ENCODE measurements at places on chromosomes 2 and 18.

DNA sequence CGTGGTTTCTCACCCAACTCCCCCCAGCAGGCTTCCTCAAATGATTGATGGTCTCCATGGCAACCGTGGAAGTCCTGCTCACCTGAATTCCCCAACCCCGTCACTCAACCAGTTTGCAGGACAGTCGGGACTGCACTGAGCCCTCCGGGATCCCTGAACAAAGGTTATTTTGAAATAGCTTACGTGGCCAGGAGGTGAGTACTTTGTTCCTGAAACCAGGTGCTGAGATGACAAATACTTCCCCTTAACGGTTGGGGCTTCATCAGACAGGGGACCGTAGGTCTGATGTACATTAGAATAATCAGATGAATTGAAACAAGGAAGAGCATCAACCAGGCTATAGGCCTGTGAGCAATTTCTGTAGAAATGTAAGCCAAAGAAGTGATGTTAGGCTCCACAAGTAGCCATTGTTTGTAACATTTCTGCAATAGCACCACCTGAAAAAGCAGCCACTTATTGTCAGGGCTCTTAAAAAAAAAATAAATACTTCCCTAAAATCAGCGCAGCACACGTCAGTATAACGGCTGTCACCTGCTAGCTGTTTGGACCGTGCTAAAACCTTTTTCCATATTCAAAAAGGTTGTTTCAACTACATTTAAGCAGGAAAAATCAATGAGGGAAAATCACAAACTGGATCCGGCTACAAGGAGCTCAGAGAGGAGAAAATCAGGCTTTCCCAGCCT lies 206.4 kb upstream of the ID2 start:
- peaks cover 18% of the 10 kb centered on the region for H3K4me1 ChIP-seq
- DNase-seq, result no peak
- H3K4me3 ChIP-seq, result no peak overlapping the region
- no peaks in the 10 kb centered on the region for H3K36me3 ChIP-seq
- H3K27me3 ChIP-seq, result no peaks in the 10 kb centered on the region

GRCh38 chr2:228318218-228318617 lies 136.7 kb upstream of the SPHKAP start:
- H3K4me1 ChIP-seq, result no peaks in the 10 kb centered on the region
- DNase-seq, result no peak
- H3K4me3 ChIP-seq, result no peak overlapping the region

- no peak overlapping the region for H3K27ac ChIP-seq
- no peaks in the 10 kb centered on the region for H3K27me3 ChIP-seq
- peaks cover 4% of the 10 kb centered on the region for H3K4me1 ChIP-seq
- DNase-seq, result no peak
These were observed 22.8 kb downstream of the SLC66A3 start for GRCh38 chr2:11177871-11178690.

- no peaks in the 10 kb centered on the region for H3K27me3 ChIP-seq
- H3K4me1 ChIP-seq, result no peaks in the 10 kb centered on the region
- no peak overlapping the region for H3K4me3 ChIP-seq
- H3K27ac ChIP-seq, result no peak overlapping the region
These were observed 49.2 kb downstream of the CELF4 start for GRCh38 chr18:37516361-37516853.

DNA sequence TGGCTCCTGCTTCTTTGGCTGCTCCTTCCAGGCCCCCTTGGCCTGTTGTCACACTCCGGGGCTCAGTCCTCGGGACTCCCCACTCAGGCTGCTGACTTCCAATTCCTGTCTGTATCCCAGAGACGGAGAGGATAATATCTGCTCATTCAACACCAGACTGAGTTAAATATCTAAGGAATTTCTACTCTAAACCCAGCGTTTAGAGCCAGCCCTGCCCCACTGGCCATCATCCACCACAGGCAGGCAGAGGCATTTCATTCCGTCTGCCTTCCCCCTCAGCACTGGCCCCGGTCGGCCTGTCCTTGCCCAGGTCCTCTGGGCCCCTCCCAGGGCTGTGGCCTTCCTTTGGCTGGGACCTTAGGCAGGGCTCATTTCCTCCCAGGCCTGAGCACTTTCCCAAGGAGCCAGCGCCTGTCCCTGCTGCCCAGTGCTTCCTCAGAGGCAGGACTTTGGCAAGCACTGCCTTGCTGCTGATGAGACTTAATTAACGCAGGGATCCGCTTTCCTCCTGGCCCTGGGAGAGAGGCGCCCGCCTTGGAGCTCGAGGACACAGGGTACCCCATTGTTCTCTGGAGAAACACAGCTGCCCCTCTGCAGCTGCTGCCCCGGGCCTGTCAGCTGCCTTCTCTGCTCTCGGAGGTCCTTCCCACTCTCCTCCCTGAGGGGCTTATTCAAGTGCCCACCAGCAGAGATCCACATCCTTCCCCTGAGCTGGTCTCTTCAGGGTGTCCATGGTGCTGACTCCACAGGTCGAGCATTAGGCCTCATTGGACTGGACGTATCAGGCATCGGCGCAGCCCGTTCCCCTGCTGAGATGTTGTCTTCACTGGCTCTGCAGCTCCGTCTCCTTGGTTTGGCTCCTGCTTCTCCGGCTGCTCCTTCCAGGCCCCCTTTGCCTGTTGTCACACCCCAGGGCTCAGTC lies 42.8 kb downstream of the ATOH8 start:
- peak overlapping the region; percentile 92 for H3K27ac ChIP-seq
- no peaks in the 10 kb centered on the region for H3K27me3 ChIP-seq
- peaks cover 50% of the 10 kb centered on the region for H3K4me1 ChIP-seq
- H3K4me3 ChIP-seq, result no peak overlapping the region
- no peak for DNase-seq

DNA sequence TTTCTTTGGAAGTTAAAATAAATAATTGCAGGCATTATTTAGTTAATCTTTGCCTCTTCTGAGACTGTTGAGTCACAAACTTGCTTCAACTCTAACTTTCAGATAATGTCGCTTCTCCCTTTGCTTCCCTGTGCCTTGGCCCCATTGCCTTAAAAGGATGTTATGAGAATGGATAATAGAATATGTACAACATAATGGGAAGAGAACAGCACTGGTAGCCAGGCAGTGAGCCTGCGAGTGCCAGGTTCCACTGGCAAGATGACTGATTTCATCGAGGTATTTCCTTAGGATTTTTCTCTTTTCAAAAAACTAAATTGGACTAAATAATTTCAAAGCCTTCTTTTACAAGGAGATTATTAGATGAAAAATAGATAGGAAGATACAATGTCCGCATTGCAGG lies 420.9 kb downstream of the TGIF1 start:
- no peaks in the 10 kb centered on the region for H3K27me3 ChIP-seq
- no peaks in the 10 kb centered on the region for H3K4me1 ChIP-seq
- no peak overlapping the region for H3K27ac ChIP-seq

DNA sequence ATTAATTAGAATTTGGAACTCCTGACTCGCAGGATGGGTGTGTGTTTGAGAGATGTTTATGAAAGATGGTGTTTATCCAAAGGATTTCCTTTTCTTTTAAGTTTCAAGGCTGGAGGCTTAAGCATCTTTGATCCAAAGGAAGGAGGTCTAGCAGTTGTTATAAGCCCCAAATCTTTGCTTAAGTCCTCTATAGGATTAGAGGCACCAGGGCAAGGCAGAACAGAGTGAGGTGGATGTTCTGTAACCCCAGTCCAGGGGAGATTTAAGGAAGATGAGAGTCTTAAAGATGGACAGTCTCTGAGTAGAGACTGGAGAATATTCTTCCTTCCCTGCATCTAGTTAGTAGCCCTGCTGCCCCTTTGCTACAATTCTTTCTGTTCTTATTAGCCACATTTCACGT lies 17.5 kb downstream of the LBH start:
- no peak overlapping the region for H3K27ac ChIP-seq
- DNase-seq, result no peak
- no peaks in the 10 kb centered on the region for H3K36me3 ChIP-seq
- no peak overlapping the region for H3K4me3 ChIP-seq
- H3K27me3 ChIP-seq, result no peaks in the 10 kb centered on the region

DNA sequence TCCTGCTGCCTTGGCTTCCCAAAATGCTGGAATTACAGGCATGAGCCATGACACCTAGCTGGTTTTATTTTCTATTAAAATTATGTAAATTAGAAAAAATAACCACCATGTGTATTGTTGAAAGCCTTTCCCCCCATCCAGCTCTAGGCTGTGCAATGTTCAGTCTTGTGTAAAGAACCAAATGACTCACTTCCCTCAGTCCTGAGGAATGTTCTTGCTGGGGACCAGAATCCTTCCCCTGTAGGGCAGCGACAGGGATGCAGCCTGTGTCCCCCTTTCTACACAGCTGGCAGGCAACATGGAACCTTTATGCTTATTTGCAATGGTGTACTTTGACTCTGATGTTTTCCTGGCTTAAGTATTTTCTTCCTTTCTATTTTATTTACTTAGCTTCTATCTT lies 29.4 kb downstream of the AOX1 start:
- H3K27me3 ChIP-seq, result no peaks in the 10 kb centered on the region
- H3K4me1 ChIP-seq, result no peaks in the 10 kb centered on the region
- no peak for DNase-seq
- H3K36me3 ChIP-seq, result no peaks in the 10 kb centered on the region

DNA sequence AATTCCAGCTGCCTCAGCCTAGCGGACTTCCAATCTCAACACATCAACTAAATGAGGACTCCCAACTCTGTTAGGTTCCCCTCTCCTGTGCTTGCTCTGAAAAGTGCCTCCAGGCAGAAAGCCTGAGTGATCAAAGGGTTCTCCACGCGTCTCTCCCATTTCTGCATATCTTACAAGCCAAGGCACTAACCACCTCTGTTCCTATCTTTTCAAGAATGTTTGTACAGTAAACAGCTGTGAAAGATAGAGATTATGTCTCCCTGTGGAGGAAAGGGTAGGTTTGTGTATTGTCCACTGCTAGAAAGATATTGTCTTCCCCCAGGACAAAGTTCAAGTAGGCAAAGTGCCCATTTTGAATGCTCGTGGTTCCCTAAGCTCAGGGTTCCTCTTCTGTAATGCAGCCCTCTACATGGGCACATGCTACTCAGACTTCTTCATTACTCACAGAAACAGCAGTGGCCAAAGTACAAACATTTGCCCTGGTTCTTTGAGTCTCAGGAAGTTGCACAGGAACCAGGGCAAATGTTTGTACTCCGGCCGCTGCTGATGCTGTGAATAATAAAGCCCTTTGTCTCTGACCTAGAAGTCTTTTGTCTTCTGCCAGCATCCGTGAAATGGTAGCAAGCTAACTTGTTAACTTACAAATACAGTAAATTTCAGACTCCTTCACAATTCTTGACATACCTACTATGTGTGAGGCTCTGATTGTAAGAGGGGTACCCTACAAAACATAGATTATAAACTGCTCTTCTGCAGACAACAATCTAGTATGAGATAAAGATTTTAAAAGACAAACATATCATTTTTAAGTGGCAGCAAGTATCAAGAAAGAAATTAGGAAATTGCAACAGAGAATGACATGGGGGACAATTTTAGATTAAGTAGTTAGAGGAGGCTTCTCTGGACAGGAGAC lies 44.5 kb downstream of the PKDCC start:
- peaks cover 27% of the 10 kb centered on the region for H3K4me1 ChIP-seq
- no peaks in the 10 kb centered on the region for H3K36me3 ChIP-seq
- no peak for DNase-seq
- H3K4me3 ChIP-seq, result no peak overlapping the region
- H3K27me3 ChIP-seq, result no peaks in the 10 kb centered on the region
- peak overlapping the region; percentile 27 for H3K27ac ChIP-seq

DNA sequence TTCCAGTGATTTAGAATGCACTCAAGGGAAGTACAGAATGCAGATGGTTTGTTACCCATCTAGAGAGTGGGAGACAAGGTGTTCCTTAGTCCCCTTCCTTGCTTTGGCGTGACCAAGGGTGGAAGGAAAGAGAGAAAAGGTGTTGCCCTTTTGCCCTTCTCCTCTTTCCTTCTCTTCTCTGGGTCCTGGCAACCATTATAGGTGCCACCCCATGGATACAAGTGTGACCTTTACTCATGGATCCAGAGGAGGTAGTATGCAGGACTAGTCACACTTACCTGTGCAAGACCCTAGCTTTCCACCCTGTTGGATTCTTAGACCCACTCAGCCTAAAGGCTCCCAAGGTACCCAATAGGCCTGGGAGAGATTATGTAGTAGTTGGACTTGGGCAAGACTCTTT lies 11.6 kb upstream of the RBFA start:
- no peaks in the 10 kb centered on the region for H3K36me3 ChIP-seq
- DNase-seq, result no peak
- H3K4me1 ChIP-seq, result no peaks in the 10 kb centered on the region
- no peak overlapping the region for H3K4me3 ChIP-seq
- no peaks in the 10 kb centered on the region for H3K27me3 ChIP-seq

GRCh38 chr18:31942291-31942998 lies 483 bp downstream of the TRAPPC8 start:
- H3K36me3 ChIP-seq, result no peaks in the 10 kb centered on the region
- peak overlapping the region; percentile 94 for H3K27ac ChIP-seq
- peaks cover 18% of the 10 kb centered on the region for H3K4me1 ChIP-seq
- H3K27me3 ChIP-seq, result no peaks in the 10 kb centered on the region
- no peak for DNase-seq

DNA sequence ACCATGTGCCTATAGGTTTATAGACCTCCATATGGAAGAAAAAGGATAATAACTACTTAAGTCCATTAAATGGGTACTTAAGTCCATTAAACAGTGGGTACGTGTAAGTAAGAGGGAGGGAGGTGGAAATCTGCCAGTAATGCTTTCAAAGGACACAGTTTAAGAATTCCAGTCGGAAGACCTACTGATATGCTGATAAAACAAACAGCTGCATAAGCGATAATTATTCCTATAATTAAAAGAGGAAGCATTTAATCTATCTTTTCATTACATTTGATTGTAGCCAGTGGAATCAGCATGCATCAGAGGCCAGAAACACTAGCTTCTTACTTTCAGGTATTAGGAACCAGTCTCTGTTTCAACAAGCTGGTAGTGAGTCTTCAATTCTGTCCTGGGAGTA lies 96.4 kb upstream of the DDX18 start:
- DNase-seq, result no peak
- H3K4me1 ChIP-seq, result no peaks in the 10 kb centered on the region
- no peaks in the 10 kb centered on the region for H3K36me3 ChIP-seq

DNA sequence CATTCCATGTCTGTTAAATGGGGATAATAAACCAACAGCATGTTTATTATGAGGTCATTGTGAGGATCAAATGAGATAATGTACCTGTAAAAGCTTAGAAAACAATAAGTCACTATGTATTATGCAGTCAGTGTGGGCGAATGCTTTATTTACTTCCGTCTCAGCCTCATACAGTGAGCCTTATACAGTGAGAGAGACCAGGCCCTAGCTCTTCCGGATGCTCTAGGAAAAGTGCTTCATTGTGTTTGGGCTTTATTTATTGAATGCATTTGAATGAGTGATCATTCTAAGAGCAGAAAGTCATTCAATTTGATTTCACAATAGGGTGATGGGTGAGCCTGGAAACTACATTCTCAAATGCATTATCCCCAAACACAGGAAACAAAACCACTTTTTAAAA lies 603.9 kb upstream of the FANCL start:
- no peak overlapping the region for H3K4me3 ChIP-seq
- DNase-seq, result no peak
- H3K36me3 ChIP-seq, result no peaks in the 10 kb centered on the region
